HS-5 (cell line): ENCODE measurements at places on chromosomes 7 and 10.

GRCh38 chr7:23788843-23789242 is 78.8 kb downstream of the STK31 start:
- no peak for DNase-seq

- no peak for DNase-seq
These were observed 435.8 kb downstream of the EXOC4 start for GRCh38 chr7:133688483-133689239.

GRCh38 chr7:37531225-37531624 is 82.6 kb upstream of the ELMO1 start:
- no peak for DNase-seq

- DNase-seq: no peak
These were observed 683.2 kb downstream of the LRMDA start for GRCh38 chr10:76114581-76115001.

GRCh38 chr7:94028768-94029167 is 24.6 kb upstream of the BET1 start:
- no peak for DNase-seq

- no peak for DNase-seq
These were observed 182.9 kb downstream of the MYOF start for GRCh38 chr10:93299195-93299594.

DNA sequence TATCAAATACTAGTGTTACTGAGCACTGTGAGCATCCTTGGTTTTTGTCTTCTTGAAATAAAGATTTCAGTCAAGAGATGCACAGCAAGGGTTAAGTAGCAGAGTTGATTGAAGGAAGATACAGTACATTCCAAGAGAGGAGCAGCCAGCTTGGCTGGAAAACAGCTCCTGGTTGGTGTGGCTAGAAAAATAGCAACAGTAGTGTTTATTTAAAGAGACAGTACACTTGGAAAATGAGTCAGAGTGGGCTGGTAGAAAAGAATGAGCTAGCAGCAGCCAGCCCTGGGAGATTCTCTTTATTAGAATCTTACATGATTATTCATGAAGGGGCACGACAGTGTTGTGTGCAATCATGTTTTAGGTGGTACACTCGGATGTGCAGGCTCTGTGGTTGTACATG is 1016.4 kb upstream of the SORCS1 start:
- DNase-seq: no peak
